ENCODE measurements at places on chromosomes 7 and 10.

DNA sequence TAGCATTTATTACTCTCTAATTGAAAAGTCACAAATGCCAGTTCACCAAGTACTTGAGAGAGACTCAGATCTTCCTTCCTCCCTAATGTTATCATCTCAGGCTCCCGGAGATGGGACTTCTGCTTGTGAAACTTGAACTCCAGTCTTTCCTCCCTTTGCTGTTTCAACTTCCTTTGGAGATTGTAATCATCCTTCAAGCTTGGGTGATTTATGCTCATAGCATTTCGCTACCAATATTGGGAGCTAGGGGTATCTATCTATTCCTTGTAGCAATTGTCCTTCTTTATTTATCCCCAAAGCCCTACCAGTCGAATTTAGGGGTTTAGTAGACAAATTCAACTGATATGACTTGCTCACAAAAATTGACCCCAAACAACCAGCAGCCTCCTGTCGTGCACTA is 117.9 kb upstream of the STARD3NL start:
- no peak for DNase-seq

GRCh38 chr10:677750-678661 is 11.5 kb downstream of the DIP2C start:
- no peak for DNase-seq

GRCh38 chr7:139422126-139422525 is 61.3 kb downstream of the KLRG2 start:
- no peak for DNase-seq

- DNase-seq, result no peak
Measured at GRCh38 chr10:33233635-33234034, 100.8 kb downstream of the NRP1 start.

DNA sequence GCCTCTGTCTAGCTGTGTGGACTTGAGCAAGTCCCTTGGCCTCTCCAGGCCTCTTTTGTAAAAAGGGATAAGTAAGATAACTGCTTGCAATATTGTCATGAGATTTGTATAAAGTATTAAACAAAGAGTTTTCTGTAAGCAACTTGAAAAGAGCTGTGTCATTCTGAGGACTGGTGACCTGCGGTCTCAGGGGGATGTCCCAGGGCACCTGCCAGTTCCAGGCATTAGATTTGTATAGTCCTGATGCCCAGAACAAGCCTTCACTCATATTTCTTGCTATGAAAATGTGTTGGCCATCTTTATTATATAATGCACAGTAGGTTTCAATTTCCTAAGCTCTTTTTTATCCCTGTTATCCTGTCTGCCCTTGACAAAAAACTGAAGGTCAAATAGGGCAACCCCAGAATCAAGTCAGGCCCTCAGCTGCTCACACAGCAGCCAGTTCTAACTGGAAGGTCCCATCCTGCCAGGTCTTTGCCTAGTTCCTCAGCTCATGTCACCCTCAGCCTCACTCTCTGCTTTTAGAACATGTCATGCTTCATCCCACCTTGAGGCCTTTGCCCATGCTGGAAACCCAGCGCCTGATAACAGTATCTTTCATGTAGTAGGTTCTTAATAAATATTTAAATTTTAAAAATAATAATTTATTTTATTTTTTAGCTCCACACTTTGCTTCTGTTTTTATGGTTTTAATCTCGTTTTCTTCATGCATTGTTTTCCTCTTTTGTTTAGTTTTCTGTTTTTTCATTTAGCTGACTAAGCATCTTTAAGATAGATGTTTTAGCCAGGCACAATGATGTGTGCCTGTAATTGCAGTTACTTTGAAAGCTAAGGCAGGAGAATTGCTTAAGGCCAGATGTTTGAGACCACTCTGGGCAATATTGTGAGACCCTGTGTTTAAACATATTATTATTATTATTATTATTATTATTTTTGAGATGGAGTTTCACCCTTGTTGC is 87.5 kb upstream of the ZNF92 start:
- no peak for DNase-seq

DNA sequence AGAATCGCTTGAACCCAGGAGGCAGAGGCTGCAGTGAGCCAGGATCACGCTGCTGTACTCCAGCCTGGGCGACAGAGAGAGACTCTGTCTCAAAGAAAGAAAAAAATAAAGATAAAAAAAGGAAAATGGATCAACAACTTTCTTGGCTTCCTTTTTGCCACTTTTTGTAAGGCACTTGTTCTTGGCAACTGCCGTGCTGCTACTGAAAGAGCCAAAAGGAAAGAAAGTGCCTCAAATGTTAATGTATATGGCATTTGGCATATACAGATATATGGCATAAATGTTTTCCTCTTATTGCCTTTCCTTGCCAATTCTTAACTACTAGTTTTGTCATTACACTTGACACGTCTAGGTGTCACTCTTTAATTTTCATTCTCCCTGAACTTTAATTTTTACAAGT is 393.7 kb upstream of the LRGUK start:
- no peak for DNase-seq

DNA sequence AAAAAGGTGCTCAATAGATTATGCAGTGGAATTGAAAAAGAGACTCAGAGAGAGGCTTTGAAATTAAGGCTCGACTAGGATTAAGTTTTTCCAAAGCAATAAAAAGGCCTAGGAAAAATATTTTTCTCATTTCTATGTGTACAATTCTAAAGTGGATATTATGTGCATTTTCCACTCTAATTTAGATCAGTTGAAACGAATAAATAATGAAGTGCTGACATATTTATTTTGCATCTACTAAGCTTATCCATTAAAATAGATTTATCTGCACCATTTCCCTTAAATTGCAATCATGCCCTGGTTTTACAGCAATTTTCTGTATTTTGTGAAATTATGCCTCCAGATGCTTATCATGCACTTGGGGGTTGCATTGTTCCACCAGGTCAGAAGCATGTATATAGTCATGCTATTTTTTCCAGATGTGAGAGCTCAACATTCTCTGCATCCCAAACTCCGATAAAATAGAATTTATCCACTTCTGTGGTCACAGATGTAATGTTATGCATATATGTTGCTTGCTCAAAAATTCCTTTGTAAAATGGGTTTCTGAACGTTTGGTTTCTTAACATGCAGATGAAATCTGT is 18.3 kb downstream of the FIGNL1 start:
- DNase-seq, result no peak

DNA sequence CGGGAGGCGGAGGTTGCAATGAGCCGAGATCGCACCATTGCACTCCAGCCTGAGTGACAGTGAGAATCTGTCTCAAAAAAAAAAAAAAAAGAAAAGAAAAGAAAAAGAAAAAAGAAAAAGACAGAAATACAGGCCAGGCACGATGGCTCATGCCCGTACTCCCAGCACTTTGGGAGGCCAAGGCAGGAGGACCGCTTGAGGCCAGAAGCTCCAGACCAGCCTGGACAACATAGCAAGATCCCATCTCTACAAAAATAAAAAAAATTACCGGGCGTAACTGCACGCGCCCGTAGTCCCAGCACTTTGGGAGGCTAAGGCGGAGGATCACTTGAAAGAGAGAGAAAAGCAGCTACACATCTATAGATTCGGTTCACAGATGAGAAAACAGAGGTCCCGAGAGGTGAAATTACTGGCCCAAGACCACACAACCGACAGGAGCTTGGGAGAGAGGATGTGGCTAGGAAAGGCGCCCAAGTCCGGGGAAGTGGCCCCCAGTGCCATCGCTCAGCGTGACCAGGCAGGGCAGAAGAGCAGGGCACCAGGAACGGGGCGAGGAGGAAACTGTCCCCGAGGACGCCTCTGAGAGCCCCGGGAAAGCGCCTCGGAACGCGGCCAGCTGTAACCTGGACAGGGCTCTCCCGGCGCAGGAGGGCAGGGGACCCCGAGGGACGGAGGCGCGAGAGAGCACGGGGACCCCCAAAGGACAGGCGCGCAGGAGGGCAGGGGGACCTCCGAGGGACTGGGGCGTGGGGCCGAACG is 612 bp downstream of the SNX8 start:
- DNase-seq, result no peak

GRCh38 chr7:71787513-71787912 is 624.6 kb downstream of the CALN1 start:
- DNase-seq, result no peak

DNA sequence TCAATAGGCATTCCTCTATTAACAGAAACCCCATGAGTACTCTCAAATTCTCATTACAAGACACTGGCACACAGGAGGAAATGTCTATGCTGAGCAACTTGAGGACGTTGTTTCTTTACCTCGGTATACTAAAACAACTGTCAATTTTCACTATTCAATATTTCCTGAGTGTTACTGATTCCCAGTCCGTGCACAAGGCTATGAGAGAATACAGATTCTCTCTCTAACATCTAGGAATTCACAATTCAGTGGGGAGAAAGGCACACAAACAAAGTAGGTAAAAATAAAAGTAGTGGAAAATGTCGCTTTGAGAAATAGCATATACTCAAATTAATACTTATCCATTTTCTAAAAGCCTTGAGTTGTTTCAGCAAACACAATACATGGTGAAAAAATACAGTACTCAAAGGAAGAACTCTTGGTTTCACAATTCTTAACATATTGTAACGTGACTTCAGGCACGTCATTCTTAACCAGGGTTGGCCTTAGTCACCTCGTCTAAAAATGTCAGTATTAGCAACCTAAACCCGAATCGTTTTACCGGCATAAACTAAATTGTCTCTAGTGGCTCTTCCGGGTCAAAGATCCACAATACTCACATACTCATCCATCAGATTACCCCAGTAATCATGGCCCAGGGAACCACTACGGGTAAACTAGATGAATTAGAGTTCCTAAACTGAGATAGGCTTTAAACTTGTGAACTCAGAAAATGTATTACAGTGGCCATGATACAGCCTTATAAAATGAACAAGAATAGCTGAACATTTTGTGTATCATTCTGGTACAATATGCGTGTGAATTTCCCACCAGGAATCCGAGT is 1.5 kb downstream of the IPMK start:
- peak; percentile 27 for DNase-seq

DNA sequence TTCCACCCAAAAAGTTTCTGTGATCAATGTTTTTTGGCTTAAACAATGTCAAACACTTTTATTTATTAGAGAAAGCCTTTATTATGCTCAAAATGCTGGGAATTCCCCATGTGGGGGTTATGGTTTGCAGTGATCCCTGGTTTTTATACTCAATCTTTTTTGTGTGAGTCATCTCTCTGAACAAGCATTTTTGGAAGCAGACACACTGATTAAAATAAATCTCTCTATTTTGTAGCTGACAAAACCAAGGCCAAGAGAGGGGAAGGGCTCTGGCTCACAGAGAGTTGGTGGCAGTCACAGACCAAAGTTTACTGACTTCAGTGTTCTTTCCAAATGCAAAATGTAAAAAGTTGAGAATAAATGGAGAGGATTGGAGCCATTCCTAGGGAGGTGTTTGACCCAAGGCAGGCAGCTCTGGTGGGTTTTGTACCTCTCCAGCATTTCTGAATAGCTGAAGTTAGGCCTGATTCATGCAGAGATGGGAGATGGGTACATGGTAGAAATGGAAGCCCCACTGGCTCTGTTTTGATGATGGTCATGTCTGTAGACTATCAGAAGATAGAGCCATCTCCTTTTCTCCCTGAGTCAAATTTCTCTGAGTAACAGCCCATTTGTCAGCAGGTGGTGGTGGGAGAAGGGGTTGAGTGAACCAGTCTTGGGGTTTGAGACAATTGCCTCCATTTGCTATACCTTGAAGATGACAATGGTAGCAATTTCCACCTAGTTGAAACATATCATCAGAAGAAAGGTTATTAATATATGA is 45.4 kb upstream of the NAMPT start:
- peak; percentile 33 for DNase-seq

DNA sequence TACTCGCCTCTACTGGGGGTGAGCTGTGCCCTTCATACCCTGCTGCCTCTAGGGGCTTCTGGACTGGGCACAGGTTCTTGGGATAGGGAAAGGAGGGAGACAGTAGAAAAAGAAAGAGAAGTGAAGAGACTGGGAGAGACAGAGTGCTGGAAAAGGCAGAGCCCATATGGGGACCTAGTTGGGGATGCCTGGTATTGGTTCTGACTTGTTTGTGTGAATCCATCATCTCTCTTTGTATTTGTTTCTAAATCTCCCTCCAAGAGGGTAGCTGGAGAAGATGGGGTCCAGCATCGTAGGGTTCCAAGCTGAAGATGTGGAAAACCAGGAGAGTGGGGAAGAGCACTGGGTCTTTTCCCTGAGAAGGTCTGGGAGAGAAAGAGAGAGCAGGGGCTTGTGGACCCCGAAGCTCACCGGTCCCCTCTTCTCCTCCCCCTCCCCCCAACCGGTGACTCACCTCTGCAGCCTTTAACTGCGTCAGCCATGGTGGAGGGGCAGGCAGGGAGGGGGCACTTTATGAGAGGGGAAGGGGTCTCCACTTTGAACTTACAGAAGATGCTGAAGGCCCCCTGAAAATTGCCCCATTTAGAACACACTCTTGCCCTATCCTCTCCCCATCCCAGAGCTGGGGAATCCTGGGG is 3.2 kb upstream of the VGF start:
- DNase-seq, result no peak

DNA sequence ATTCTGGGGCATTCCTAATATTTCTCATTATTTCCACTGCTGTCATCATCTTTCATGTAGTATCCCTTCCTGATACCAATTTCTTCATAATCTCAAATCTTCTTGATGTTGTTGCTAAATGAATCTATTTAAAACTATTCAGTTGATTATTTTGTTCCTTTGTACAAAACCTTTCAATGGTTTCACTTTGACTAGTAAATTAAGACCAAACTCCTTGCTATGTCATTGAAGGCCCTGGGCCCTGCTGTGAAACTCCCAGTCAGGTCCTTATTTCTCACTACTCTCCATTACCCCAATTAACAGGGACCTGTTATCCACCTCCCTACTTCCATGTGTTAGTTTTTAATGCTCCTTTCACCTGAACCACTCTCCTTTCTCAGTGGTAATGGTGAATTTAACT is 97.0 kb downstream of the CTTNBP2 start:
- DNase-seq, result no peak

GRCh38 chr7:40726559-40726958 is 591.8 kb downstream of the SUGCT start:
- no peak for DNase-seq

GRCh38 chr7:92058040-92058439 is 76.2 kb downstream of the CYP51A1 start:
- DNase-seq, result no peak

DNA sequence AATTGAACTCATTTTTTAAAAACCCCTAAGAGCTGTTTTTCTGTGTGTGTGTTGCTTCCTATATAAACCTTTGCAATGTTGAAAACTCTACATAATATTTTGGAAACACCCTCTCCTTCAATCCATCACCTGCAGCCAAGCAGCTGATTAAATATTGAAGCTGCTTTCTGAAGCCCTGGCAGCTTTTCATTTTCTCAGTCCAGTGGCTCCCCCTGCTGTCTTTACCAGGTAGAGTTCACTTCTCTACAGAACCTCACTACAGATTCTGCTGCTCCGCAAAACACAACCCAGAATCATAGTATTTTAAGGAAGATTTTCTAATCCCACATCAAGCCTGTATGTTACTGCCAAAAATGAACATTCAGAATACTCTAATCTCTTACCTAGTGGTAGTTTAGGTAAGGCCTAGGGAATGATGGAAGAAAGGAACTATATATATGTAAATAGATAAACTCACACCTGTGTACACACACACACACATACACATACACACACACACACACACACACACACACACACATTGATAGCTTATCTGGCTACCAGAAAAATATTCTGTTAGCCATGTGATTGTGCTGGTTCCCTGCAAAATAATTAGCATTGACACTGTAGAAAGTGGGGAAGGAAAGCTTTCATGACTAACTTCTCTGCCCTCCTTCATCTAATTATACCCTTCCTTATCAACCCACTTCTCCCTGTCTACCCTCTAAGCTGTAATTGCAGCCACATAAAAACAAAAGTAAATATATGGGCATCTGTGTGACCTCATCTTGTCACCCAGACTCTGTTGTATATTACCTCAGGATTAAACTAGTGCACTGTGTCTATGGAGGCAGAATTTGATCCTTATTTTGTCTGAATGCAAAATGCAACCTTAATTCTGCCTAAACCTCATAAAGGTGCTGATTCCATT is 229.5 kb upstream of the FZD1 start:
- DNase-seq, result no peak

Measured in amniotic stem cell (primary cell).